Stimulated activated CD8-positive, alpha-beta memory T cell treated with anti-CD3 and anti-CD28 coated beads, Interleukin-2, amount 100 ng/mL, for 1 hour (primary cell): ENCODE measurements at places on chromosomes 12 and 14.

- DNase-seq = no peak
These were observed 536 bp downstream of the VPS29 start for GRCh38 chr12:110501399-110501751.

DNA sequence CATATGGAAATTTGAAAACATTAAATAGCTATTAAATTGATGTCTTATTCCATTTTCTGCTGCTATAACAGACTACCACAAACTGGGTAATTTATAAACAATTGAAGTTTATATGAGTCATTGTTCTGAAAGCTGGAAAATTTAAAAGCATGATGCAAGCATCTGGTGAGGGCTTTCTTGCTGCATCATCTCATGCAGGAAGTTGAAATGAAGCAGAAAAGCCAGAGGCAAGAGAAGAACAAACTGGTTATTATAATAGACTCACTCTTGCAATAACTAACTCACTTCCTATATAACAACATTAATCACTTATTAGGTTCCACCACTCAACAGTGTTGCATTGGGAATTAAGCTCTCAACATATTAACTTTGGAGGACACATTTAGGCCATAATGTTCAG lies 1277.4 kb downstream of the LRFN5 start:
- DNase-seq = no peak

DNA sequence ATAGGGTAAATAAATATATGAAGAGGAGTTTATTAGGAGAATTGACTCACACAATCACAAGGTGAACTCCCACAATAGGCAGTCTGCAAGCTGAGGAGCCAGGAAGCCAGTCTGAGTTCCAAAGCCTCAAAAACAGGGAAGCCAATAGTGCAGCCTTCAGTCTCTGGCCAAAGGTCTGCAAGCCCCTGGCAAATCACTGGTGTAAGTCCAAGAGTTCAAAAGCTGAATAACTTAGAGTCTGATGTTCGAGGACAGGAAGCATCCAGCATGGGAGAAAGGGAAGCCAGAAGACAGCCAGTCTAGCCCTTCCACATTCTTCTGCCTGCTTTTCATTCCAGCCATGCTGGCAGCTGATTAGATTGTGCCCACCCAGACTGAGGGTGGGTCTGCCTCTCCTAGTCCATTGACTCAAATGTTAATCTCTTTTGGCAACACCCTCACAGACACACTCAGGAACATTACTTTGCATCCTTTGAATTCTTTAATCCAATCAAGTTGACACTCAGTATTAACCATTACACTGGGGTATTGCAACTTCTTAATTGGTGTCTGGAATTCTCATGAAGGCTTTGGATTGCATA lies 736.5 kb upstream of the LMO3 start:
- DNase-seq = no peak

GRCh38 chr12:27866373-27867101 lies 86.5 kb upstream of the MANSC4 start:
- no peak for DNase-seq

- DNase-seq = peak; percentile 70
These were observed at the start of gene SYNE2 for GRCh38 chr14:63852817-63853731. TSS of gene SYNE2 (plus strand) at chr14:63853004. CDS start at chr14:63909149, 56,145 bp downstream.

DNA sequence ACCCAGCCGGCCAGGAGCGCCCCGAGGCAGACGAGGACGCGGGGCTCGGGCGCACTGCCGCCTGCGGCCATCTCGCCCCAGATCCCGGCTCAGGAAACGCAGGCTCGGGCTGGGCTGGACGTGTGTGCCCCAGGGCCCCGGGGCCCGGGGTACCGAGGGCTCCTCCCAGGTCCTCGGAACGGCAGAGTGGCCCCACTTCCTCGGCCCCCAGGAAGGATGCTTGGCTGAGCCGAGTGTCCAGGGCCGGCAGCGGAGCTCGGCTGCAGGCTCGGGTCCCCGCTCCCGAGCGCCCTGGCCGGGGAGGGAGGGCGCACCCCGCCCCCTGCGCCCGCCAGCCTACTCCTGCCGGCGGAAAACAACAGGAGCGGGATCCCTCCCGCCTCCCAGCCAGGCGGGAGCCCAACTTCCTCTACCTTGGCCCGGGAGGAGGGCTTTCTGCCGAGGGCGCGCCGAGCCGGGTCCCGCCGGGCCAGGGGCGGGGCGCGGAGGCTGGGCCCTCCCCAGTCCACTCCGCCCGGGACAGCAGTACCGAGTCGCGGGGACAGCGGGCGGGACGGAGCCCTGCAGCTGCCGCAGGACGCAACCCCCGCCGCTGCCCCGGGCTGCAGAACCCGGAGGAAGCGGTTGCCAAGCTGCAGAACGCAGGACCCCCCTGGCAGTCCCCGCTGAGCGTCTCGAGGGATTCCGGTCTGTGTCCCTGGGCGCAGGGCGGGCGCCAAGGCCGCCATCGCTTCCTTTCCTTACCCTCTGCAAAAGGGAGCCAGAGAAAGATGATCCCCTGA lies at the start of gene VSIG10:
VSIG10 (minus strand) TSS at position 411 of the 782 bp plus-strand sequence; CDS start at position 71, 340 bp downstream.
- DNase-seq = no peak
